Fibroblast of pulmonary artery (primary cell): ENCODE measurements at places on chromosomes 1 and 21.

DNA sequence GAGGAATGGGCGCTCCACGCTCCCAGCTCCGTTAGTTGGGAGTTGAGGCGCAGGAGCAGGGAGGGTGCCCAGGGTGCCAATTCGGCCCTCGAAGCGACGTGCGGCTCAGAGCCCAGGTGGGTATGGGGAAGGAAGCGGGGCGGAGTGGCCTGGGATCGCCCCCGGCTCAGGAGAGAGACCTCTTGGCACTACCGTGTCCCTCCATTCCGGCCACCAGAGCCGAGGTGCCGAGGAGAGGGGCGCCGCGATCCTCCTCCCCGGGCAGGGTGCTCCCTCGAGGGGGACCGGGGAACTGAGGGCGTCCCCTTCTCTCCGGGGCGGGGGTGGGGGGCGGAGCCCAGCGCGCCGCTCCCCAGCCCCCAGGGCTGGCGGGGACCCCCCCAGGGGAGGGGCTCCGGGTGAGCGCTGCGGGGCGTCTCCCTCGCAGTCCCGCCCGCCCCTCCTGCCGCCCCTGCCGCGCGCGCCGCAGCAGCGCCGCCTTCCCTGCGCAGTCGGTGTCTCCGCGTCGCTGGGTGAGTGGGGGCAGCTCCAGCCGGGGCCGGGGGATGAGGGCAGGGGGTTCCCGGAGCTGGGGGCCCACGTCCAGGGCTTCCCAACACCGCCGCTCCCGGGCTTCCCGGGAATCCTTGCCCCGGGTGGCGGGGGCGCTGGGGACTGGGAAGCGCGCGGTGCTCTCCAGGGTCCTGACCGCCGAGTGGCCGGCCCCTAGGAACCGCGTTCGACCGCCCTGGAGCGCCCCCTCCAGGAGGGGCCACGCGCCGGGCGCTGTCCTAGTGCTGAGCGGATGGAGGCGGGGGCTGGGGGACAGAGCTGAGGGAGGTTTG is at the start of gene HPCA:
HPCA (plus strand) TSS at position 488 of the 824 bp plus-strand sequence. CDS start 2,408 bp downstream, outside the sequence.
- DNase-seq: peak; percentile 58

GRCh38 chr1:186683652-186684410 is 3.6 kb upstream of the PTGS2 start:
- DNase-seq: no peak

DNA sequence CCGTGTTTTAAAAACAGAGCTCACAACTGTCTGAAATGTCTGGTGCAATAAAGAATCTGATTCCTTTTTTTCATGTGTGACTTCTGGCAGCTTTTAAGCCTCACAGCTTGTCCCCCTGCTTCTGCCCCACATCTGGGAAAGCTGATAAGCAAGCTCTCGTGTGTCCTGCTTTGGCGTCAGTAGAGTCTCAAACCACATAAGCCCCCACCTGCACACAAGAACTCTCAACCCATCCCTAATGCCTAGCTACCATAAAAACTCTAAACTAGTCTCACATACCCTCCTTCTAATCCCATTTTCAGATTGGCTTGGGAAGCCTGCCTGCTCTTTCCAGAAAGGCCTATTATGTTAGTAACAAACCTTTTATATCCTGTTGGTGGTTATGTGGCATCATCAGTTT is 94.6 kb upstream of the DAB1 start:
- DNase-seq: no peak

GRCh38 chr1:6852136-6852890 is 67.1 kb downstream of the CAMTA1 start:
- no peak for DNase-seq

GRCh38 chr1:29383746-29384371 is 147.5 kb downstream of the PTPRU start:
- DNase-seq: peak; percentile 76

GRCh38 chr1:77121503-77121902 is 97.7 kb downstream of the PIGK start:
- no peak for DNase-seq
